GM23338 (cell line): ENCODE measurements at places on chromosomes 2 and 18. TPM values are rescaled to one million over a fixed set of nuclear protein-coding genes. Genes with fewer than 3 reads are reported as not detected.

The TRIM54 gene
- 3.3 and 4.5 TPM in 2 replicates for total RNA-seq

DNA sequence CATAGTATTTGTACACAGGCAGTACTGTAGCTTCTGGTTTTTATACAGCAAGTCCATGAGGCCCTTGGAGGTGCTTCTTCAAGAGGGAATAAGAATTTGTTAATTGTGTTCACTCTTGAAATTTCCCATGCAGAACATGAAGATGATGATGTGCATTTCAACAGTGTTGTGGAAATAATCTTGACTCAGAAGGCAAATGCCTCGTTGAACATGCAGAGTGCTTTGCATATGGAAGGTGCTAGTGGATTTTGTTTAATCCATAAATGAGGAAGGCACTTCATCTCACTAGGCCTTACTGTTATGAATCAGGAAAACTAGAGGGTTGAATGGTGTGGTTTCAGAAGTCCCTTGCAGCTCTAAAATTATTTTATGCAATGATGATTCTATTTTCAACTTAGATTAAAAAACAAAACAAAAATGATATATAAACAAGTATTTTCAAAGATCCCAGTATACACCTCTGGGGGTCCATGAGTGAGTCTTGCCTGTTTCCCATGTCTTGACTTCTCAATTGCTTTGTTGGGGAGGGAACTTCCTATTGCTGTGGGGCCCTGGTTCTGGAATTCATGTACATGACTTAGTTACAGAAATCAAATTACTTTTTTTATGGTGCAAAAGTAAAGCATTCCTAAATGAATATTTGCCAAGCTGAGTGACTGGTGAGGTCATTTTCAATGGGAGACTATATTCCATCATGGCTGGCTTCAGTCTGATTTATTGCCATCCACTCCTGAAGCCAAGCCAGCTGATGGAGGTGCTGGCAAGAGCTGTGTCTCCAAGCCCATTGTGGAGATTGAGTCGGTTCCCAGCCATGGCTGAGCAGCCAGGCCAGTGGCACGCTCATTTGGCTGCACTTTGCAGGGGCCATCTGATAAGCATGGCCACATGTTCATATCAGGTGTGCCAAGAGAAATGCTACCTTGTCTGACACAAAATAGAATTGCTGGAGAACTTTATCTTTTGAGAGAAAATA is 56.5 kb downstream of the MGAT5 start:
- no peaks in the 10 kb centered on the region for H3K36me3 ChIP-seq
- no peak overlapping the region for H3K27ac ChIP-seq
- DNase-seq, result no peak
- no peak overlapping the region for H3K4me3 ChIP-seq
- H3K27me3 ChIP-seq, result no peaks in the 10 kb centered on the region
- 0 out of 2 replicates have a peak, but pooled peaks cover 3% of the 10 kb centered on the region for H3K4me1 ChIP-seq

- no peak overlapping the region for H3K27ac ChIP-seq
- no peak overlapping the region for H3K4me3 ChIP-seq
- DNase-seq, result no peak
Measured at GRCh38 chr2:225471482-225471881, 72.0 kb downstream of the NYAP2 start.

GRCh38 chr2:235543851-235544688 is 50.2 kb downstream of the AGAP1 start:
- H3K4me1 ChIP-seq, result peaks cover 41% of the 10 kb centered on the region
- H3K36me3 ChIP-seq, result no peaks in the 10 kb centered on the region
- H3K27me3 ChIP-seq, result no peaks in the 10 kb centered on the region
- no peak overlapping the region for H3K4me3 ChIP-seq
- no peak for DNase-seq

- no peaks in the 10 kb centered on the region for H3K27me3 ChIP-seq
- H3K27ac ChIP-seq, result no peak overlapping the region
- DNase-seq, result no peak
- peaks cover 7% of the 10 kb centered on the region; the same call in 1 of the 2 replicates for H3K4me1 ChIP-seq
- H3K36me3 ChIP-seq, result no peaks in the 10 kb centered on the region
Measured at GRCh38 chr2:143786026-143786765, 657.0 kb downstream of the ARHGAP15 start.

GRCh38 chr2:38751596-38752410 is 642 bp upstream of the SRSF7 start:
- H3K4me3 ChIP-seq, result peak overlapping the region; percentile 99
- peak; percentile 63 for DNase-seq
- peaks cover 12% of the 10 kb centered on the region for H3K4me1 ChIP-seq
- H3K36me3 ChIP-seq, result peaks cover 33% of the 10 kb centered on the region

The MROH2A gene
- not detected in 2 replicates for total RNA-seq

The TP53I3 gene
- total RNA-seq, result 35.7 and 36.5 TPM in 2 replicates

DNA sequence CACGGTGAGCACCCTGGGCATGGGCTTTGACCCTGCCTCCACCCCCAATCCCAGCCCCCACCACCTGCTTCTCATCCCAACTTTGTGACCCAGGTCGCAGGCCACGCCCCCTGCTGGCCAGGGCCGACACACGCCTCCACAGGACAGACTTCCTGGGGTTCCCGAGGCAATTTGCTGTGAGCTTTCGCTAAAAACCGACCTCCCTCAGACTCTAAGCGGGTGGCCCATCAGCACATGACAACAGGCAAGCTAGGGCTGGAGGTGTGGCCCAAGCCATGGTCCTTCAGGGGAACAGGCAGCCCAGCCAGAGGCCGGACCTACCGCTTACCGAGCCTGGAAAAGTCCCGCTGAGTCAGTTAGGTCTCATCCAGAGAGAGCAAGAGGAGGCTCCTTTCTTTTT is 31.9 kb downstream of the C1QL2 start:
- no peaks in the 10 kb centered on the region for H3K27me3 ChIP-seq
- DNase-seq, result peak; percentile 93
- peaks cover 27% of the 10 kb centered on the region for H3K4me1 ChIP-seq
- no peak overlapping the region; the same call in 1 of the 2 replicates for H3K27ac ChIP-seq
- H3K4me3 ChIP-seq, result peak overlapping the region; percentile 36; the same call in 1 of the 2 replicates
